ENCODE measurements at places on chromosomes 13 and 19.

- DNase-seq = no peak
These were observed 37.3 kb downstream of the SMARCA4 start for GRCh38 chr19:10998045-10998533.

DNA sequence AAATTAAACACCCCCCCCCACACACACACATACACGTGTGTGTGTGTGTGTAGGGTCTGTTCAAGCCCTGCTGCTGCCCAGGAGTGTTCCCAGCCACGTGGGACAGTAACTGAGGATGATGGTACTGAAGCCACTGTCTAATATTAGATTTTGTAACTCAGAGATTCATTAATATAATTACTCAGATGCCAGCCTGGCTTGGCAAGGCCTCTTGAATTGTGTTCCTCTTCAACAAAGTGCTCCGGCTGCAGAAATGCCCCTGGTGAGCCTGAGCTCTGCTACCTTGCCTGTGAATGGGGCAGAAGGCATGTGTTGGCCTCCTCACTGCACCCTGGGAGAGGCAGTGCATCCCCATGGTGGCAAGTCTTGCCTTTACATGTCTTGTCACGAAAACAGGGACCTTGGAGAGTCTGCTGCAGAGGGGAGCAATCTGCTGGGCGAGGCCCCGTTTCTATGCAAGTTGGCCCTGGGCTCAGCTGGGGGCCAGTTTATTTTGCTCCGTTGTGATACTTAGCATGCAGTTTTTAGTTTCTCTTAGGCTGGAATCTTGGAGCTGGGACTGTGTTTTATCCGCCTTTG is 44.0 kb downstream of the NFIX start:
- DNase-seq = no peak

GRCh38 chr13:51519771-51520216 is 64.5 kb upstream of the WDFY2 start:
- DNase-seq = no peak

DNA sequence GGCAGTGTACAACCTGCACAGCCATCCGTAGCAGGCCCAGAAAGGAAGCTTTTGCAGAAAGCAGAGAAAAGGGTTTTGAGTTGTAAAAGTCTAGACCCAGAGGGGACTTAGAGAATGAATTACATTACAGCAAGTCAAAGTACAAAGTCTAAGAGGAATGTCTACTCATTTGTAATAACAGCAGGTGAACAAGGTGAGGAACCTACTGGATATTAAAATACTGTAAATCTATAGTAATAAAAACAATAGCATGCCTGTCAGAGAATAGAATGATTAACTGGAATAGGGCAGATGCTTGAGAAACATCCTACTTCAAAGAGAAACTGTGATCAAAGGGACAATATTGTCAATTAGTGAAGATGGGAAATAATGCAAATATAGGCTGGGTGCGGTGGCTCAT is 18.3 kb upstream of the ZNF414 start:
- DNase-seq = no peak

- no peak for DNase-seq
These were observed 6.6 kb upstream of the SIGLEC12 start for GRCh38 chr19:51508059-51508733.

GRCh38 chr19:51824281-51825005 is 29.5 kb downstream of the FPR3 start:
- DNase-seq = no peak

GRCh38 chr13:25067064-25067463 is 28.9 kb upstream of the PABPC3 start:
- DNase-seq = no peak

DNA sequence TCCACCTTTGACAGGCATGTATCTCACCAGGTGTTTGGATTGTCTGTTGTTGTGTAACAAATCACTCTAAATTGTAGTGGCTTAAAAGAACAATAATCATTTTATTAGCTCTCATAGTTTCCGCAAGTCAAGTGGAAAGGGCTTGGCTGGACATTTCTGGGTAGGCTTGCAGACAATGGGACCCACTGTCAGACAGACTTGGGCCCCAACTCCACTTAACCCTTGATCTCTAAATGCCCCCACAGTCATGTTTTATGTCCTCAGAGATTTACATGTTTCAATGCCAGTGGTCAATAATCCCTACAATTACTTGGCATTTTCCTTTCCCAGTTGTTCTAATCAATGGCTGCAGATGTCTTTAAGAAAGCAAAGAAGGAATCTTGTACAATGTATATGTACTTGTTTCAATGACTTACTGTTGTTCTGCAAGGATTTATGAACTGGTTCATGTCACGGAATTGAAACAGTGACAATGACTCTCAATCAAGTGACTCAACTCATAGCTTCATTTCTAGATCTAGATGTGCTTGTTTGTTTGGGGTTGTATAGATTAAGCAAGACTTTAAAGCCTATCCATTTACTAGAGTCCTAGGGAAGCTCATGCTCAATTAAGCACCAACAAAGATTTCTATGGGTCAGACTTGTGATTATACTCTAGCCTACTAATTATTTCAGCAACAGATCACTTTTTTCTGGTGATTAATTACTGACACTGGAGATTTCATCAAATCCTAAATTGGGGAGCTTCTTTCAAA is 510.1 kb upstream of the NBEA start:
- no peak for DNase-seq

DNA sequence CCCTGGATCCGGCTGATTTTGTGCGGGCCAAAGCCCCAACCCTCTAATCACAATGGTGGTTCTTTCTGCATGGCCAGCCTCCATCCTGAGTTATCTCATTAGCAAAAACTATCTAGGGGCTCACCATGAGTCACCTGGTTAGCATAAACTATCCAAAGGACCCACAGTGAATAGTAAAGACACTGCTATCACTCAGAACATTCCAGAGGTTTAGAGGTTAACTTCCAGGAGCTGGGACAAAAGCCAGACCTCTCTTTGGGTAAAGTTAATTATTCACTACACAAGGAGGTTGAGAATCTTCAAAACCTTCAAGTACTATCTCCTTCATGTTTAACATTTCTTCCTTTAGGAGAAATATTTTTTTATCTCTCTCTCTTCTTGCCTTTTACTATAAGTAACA is 18.8 kb upstream of the PPP5C start:
- no peak for DNase-seq

DNA sequence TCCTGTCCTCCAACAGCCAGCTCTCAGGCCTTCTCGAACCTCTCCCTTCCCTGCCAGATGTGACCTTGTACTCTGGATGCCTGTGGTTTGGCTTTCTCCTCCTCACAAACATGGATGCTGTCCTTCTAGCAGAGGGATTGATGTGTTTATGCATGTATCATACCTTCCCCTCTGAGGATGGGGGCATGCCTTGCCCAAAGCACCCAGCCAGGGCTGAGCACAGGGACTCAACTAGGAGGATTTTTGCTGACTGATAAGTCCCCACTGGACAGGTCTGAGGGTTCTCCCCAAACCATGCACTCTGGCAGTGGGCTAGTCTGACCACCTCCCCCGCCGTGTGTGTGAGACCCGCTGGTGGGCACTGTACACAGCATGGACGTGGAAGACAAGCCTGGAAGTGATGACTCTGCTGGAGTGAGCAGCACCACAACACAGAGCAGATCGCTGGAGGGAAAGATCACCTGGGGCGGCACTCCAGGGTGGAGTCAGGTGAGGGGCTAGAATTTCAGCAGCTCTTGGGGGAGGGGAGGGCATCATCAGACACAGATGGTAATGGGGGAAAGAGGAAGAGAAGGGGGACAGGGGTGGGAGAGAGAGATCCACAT is 360.3 kb upstream of the ZNF507 start:
- DNase-seq = no peak
